Tibial nerve (tissue), 4 donors: ENCODE measurements at places on chromosomes 16 and 17. TPM values are rescaled to one million over a fixed set of nuclear protein-coding genes. Genes with fewer than 3 reads are reported as not detected.

Gene RETREG3
- total RNA-seq: 43.1 TPM

Gene USP43
- total RNA-seq: 0.84 TPM

Gene GJD3
- total RNA-seq: not detected

DNA sequence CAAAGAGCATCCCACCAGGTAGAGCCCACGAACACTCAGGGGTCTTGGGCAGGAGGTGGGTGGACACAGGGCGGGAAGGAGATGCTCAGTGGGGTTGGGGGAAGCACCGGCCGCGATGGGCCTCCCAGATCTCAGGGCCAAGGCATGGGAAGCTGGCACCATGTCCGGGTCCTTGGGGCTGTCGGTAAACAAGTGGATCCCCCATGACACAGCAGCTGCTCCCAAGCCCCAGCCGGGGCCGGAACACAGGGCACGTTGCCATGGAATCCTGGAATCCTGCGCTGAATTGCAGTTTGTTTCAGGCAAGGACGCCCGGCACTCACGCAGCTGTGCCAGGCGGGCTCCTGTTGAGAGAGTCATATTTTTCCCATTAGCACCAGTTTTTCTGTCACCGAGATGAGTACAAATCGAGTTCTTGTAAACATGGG, 23.0 kb upstream of the CHMP6 start:
- no peak overlapping the region for H3K27ac ChIP-seq
- H3K36me3 ChIP-seq: peaks cover 31% of the 10 kb centered on the region
- DNase-seq: no peak
- H3K4me1 ChIP-seq: no peaks in the 10 kb centered on the region
